ENCODE measurements at places on chromosomes 3 and 15. TPM values are rescaled to one million over a fixed set of nuclear protein-coding genes. Genes with fewer than 3 reads are reported as not detected.

- DNase-seq: no peak
Observed at GRCh38 chr3:149529099-149529498, 54.6 kb downstream of the TM4SF4 start.

GRCh38 chr15:77535845-77536244 lies 96.9 kb downstream of the LINGO1 start:
- DNase-seq: no peak

Gene TMEM108
- total RNA-seq: 7.7 TPM

DNA sequence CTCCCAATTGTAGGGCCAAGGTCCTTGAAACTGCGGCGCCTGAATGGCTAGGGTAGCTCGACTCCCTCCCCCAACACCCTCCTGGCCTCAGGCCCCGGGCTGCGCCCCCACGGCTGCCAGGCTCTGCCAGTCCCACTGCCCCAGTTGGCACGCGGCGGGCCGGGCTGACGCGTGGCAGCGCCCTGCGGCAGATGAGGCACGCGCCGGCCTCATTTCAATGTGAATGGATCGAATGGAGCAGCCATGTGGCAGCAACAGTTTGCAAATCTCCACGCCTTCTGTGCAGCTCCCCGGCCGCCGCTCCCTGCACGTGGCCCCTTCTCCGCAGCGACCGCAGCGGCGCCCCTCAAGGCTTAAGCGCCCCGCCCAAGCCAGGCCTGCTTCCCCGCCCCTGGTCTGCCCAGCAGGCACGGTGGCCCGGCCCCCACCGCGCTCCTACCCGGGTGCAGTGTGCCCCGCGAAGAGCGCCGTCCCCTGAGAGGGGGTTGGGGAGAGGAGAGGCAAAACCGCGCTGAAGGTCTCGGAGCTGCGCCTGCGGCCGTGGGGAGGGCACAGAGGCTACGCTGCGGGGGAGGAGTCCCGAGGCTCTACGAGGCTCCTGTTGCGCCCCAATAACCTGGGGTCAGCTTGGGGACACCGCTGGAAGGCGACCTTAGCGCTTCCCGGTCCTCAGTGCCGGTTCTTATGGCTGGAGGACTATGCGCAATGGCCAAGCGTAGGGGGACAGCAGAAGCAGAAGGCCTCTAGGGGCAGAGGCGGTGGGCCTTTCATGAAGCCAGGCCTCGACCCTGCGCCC lies 3.1 kb upstream of the DLL4 start:
- peak; percentile 28 for DNase-seq

DNA sequence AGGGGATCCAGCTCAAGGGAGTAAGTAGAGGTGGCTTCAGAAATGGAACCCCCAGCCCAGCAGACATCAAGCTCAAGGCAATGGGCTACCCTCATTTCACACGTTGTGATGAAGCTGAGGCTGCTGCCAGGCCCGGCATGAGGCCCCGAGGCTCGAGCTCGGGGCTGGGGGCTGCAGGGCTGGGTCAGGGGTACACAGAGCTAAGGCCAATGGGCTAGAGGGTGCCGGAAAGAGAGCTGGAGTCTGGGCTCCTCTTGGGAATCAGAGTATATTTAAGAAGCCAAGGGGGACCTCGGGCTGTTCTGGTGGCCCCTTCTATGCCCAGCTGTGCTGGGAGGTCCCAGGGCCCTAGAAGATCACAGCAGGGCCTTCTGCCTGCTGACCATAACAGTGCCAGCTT lies 7.4 kb downstream of the PRSS50 start:
- no peak for DNase-seq

Measured in left cardiac atrium (tissue), 4 donors.